SK-MEL-5 (cell line): ENCODE measurements at places on chromosomes 13 and 19. TPM values are rescaled to one million over a fixed set of nuclear protein-coding genes. Genes with fewer than 3 reads are reported as not detected.

DNA sequence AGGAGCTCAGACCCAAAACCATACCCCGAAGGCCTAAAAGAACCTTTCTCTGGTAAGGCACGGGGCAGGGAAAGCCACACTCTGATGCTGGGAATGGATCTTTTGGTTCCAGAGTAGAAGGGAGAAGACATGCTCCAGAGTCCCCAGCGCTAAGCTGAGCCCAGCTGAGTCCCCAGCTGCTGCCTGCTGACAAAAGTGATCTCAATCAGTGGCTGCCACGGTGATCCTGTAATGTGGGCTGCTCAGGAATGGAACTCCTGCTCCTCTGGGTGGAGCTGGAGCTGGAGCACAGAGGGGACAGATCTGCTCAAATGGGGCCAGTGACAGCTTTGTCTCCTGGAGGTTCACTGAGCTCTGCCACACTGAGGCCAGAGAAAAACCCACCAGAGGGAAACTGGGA, 70.5 kb downstream of the MLLT1 start:
- no peak for DNase-seq

- DNase-seq, result no peak
These were observed 27.9 kb downstream of the PLEKHJ1 start for GRCh38 chr19:2207991-2208860.

DNA sequence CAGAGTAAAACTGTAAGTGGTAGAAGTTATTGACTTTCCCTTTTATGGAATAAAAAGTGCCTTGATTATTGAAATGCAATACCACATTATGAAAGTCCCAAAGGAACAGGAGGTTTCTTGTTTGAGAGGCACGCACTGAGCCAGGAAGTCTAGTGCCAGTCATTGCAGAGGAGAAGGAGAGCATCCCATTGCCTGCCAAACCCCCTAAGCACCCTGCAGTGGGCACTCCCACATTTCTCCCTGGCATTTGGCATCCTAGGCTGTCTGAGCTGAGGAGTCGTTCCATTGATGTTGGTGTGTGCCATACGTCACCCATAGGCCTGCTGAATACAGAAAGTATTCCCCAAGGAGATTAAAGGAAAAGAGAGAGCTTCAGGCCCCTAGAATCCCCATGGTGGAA, 85.7 kb upstream of the MBNL2 start:
- DNase-seq, result peak; percentile 81

CBY2 gene
- not detected in 2 replicates for total RNA-seq

ZNF382 gene
- total RNA-seq, result 6.8 and 9.9 TPM in 2 replicates

FAM124A gene
- total RNA-seq, result 6.8 and 7.1 TPM in 2 replicates

SMAD9 gene
- total RNA-seq, result 6.9 and 8.6 TPM in 2 replicates

SPIB gene
- total RNA-seq, result not detected in 2 replicates
